ENCODE measurements at places on chromosomes 5 and 9.

DNA sequence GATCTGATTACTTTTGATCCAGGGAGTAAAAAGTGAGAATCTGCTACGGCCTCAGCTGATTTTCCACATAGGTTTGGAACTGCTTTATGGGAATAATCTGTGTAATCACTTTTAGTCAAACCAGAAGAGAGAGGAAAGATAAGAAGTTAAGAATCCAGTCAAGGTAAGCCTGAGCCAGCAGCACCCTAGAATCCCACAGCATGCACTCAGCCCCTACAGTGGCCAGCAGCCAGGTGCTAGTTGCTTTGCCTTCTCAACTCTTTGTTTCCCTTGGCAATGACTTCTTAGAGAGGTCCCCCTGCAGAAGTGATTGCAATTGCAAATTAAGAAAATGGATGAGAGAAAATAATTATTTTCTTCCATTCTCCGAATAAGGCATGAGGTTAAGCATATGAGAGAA, 59.7 kb upstream of the TMED7 start:
- no peak for DNase-seq

DNA sequence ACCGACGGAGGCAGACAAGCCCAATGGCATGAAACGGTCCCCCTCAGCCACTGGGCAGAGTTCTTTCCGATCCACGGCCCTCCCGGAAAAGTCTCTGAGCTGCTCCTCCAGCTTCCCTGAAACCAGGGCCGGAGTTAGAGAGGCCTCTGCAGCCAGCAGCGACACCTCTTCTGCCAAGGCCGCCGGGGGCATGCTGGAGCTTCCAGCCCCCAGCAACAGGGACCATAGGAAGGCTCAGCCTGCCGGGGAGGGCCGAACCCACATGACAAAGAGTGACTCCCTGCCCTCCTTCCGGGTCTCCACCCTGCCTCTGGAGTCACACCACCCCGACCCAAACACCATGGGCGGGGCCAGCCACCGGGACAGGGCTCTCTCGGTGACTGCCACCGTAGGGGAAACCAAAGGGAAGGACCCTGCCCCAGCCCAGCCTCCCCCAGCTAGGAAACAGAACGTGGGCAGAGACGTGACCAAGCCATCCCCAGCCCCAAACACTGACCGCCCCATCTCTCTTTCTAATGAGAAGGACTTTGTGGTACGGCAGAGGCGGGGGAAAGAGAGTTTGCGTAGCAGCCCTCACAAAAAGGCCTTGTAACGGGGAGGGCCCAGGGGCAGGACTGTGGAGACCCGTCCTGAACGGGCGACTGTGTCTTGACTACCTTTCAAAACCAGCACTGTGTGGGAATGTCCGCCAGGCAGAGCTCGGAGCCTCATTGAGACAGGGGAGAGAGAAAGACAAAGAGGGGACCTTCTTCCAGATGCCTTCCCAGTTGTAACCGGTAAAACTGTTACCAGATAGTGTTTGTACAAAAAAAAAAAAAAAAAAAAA, 29.9 kb downstream of the CD180 start:
- DNase-seq, result peak; percentile 49

DNA sequence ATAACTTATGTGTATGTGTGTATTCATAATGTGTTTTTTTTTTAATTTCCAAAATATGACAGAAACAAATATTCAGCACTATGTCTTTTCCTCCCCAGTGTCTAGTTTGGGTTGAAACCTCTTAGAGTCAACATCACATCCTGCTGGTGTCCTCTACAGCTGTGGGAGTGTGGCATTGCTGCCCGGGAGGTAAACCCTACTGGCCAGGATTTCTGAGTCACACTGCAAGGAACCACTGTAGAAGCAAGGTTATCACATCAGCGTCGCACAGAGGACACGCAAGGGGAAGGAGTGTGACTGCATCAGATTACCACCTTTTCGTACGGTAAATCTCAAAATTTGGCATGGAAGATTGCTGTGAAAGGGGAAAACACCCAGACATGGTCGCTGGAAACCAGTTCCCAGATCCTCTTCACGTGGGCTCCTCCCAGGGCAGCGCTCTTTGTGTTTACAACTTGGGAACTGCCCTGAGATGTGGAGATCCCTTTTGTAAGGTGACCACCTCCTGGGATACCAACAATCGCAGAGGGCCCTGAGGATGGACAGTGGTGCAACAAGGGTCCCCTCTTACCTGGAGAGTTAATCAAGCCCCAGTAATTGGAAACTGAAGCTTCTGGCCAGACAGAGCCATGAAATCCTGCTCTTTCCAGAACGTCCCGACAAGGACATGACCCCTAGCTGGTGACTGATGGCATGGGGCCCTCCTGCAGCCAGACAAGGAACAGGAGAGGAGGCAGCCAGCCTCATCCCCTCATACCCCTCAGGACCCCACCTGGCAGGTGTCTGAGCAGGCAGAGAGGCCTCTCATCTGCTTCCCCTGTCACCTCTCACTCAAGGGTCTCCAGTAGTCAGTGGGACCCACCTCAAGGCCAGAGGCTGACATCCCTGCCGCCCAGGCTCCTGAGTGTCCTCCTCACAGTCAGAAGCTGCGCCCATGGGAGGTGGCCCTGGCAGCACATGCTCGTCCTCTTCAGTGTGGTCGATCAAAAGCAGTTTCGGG, 194.7 kb downstream of the MED10 start:
- no peak for DNase-seq

- DNase-seq, result no peak
These were observed 402.1 kb downstream of the PRELID2 start for GRCh38 chr5:145433077-145433476.

GRCh38 chr5:25160891-25161290, 516.1 kb upstream of the CDH10 start:
- no peak for DNase-seq

GRCh38 chr5:134493461-134494055, 31.9 kb upstream of the JADE2 start:
- no peak for DNase-seq

DNA sequence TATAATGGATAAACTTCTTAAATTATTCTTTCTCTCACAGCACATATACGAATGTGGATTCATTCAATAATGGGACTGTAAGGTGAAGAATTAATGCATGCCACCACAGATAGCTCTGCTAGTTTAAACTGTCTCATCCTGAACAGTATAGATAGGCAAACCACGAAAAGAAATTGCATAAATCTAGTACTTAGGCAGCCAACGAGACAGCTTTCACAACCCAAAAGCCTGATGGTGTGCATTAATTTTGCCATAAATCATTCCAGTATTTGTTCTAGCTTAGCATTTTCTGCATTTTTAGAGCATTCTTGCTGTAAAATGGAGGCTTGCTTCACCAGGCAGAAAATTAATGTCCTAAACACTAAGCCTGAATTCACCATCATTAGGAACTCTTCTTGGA, 834.2 kb upstream of the DMAC1 start:
- no peak for DNase-seq

DNA sequence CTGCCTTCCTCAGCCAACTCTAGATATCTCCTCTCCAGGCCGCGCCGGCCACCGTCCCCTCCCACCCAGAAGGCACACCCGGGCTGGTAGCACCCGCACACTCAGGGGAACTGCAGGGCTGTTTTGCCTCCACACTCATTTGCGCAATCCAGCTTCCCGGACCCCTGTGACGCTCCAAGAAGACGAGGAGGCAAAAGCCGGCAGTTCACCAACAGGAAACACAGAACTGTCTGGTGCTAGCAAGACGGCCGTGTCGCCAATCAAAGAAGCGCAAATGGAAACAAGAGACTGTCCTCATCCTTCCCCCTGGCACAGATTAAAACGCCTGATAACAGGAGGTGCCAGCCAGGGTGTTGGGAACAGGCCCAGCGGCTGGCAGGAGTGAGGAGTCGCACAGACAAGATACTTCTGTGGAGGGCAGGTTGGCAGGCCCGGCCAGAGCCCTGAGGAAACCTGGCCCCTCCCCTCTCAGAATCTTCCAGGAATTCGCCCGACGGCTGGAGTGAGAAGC, 7.8 kb downstream of the AGPAT2 start:
- no peak for DNase-seq

DNA sequence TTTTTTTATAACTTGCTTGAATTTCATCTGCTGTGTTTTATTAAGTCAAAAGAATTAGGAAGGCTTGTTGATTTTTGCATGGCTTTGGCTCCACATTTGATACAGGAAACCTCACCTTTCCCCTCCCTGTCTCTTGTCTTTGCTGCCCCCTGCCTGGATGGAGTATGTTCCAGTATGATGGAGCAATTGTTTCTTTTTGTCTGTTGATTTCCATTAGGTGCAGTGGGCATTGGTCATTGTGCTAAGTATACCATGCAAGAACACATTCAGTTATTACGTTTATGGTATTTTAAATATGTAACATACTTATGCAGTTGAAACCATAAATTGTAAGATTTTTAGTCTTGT, 19.6 kb downstream of the TJP2 start:
- no peak for DNase-seq

GRCh38 chr5:89216606-89217005, 333.6 kb upstream of the MEF2C start:
- DNase-seq, result no peak
